ENCODE measurements at places on chromosomes 16 and 17.

DNA sequence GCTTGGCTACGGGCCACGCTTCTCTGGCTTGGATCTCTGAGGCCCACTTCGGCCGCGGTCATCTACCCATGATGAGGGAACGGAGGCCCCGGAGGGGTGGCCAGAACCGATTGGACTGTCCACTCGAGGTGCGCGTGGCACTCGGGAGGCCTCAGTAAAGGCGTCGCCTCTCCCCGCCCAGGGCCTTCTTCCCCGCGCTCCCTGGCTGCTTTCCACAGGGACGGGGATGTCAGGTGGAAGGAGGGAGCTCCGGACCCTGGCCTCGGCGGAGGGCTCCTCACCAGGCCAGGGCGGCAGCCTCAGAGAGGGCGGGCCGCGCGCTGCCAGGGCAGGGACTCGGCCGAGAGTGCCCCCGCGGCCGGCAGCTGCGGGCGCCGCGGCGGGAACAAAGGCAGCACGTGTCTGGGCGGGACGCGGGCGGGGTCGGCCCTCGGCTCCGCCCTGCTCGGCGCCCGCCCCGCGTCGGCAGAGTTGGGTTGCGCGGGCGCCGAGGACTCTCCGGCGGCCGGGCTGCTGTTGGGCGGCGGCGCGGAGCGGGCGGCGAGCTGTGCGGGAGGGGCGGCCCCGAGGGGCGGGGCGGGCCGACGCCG lies 587 bp upstream of the CDK5R1 start:
- DNase-seq, result peak; percentile 61

DNA sequence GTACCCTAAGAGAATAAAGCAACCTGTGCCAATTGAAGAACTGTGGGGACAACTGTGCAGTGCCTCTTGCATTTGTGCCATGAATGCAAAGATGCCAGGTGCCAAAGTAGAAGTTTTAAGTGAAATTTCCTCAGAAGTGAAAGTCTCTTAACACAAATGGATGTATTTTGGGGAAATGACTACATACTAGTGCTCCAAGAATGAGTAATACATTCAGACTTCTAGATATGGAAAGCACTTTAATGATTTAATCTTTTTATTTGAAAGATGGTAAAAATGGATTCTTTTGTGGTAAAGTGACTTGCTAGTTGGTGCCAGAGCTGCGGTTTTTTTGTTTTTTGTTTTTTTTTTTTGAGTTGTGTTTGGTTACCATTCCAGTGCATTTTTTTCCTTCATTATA lies 15.0 kb downstream of the UTP18 start:
- no peak for DNase-seq

DNA sequence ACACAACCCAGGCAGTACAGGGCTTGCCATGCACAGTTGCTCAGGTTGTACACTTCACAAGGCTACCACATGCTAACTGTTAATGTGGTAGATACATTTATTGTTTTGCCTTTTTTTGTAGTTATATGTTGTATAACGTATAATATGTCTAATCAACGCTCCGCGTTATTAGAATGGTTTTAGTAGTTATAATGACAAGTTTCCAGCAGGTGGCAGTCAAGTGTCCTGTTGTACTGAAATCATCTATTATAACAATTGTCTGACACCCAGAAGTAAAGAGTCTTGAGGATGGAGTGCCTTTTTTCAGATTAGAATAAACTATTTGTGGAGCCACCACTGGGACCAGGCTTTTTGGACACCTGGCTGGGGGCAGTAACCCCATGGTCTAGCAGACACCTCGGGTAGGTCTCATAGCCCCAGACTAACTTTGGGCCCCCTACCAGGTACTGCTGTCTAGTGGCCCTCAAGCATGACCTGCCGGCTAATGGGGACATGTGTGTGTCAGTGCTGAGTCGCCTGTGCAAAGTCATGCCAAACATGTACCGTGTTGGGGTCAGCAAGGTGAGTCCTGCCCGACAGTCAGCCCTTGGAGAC lies 32.8 kb downstream of the MYO15A start:
- DNase-seq, result no peak

GRCh38 chr16:53502331-53503269 lies at the start of gene AKTIP:
AKTIP (minus strand) TSS chr16:53503209; CDS start chr16:53500259, 2,950 bp downstream.
- DNase-seq, result no peak

DNA sequence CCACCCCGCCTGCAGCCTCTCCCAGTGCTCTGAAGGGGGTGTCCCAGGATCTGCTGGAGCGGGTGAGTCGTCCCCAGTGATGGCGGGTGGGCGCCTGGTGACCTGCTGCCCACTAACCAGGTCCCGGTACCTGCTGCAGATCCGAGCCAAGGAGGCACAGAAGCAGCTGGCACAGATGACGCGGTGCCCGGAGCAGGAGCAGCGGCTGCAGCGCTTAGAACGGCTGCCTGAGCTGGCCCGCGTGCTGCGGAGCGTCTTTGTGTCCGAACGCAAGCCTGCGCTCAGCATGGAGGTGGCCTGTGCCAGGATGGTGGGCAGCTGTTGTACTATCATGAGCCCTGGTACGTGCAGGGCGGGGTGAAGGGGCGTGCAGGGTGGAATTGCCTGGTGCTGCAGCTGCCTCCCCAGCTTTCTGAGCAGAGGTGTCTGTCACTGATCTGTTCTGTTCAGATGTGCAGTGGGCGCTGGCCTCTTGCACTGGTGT lies 3.6 kb downstream of the CDT1 start:
- no peak for DNase-seq

GRCh38 chr16:82264756-82265155 lies 94.7 kb upstream of the MPHOSPH6 start:
- no peak for DNase-seq

- no peak for DNase-seq
These were observed 137.1 kb upstream of the AXIN2 start for GRCh38 chr17:65698381-65699061.

GRCh38 chr17:29561554-29562517 lies 5.0 kb downstream of the ABHD15 start:
- DNase-seq, result no peak

DNA sequence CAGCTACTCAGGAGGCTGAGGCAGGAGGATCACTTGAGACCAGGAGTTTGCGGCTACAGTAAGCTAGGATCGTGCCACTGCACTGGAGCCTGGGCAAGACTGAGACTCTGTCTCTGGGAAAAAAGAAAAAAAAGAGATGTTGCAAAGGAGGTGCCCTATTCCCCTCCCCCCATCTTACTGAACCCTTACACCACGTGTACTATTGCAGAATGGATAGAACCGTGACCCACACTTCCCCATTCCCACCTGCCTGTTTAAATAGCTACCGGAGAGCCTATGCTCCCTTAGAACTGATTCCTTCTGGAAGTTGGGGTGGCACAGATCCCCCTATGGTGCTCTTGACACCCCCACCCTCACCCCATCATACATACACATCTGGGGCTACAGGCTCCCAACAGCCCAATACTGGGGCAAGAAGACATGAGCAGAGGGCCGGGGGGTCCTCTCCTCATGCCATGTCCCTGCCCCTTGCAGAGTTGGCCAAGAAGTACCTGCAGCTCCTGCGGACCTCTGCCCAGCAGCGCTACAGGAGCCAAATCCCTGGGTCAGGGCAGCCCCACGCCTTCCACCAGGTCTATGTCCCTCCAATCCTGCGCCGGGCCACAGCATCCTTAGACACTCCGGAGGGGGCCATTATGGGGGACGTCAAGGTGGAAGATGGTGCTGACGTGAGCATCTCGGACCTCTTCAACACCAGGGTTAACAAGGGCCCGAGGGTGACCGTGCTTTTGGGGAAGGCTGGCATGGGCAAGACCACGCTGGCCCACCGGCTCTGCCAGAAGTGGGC lies 35.7 kb downstream of the NLRC5 start:
- DNase-seq, result no peak

- DNase-seq, result no peak
These were observed 178.5 kb upstream of the TOX3 start for GRCh38 chr16:52725461-52725860.

DNA sequence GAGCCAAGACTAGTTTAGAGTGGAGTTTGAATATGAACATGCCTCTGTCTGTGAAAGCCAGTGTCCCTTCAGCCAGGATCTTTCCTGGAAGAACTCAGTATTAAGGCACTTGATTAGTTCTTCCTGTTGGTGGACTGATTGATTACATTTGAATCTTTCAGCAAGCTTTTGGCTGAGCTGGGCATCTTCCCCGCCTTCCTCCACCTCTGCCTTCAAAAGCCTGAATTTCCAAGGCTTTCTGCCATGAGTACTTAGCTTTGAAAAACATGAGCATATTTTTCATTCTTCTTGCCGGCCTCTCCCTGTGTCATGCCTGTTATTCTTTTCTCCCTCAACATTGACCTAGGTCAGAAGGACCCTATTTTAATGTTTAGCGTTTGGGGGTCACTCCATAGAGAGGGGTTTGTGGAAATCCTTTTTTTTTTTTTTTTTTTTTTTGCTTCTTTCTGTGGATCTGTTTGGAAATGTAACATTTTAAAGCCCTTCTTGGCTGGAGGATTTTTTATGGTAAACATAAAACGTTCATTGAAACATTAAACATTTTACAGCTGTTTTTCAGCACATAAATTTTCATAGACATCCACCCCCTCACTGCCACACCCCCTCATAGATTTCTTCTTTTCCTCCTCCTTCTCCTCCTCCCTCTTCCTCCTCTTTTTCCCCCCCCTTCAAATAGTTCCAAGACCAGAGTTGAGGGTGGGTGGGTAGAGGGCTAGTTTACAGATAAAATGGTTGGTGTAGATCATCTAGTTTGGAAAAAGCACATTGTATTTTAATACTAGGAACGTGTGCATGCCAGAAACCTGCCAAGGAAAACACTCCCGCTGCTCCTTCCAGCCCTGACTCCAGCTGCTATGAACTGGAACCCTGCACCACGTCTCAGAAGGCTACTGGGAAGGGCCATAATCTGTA lies 645.9 kb downstream of the WWOX start:
- no peak for DNase-seq

DNA sequence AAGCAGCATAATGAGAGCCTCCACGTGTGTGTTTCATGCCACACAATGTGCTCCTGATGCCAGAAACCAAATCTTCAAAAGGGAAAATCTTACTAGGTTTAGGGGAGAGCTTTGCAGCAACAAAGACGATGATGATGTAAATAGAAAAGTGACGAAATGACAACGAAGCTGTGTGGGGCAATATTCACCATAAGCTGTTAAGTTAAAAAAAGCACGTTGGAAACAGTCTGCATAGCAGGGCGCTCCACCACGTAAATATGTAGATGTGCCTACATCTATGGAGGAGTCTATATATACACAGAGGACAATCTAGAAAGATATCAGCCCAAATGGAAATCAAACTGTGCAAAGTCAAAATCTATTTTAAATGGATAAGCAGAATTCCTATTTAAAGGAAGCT lies 61.0 kb downstream of the RPH3AL start:
- no peak for DNase-seq

- DNase-seq, result no peak
These were observed 8.2 kb upstream of the FOXJ1 start for GRCh38 chr17:76149214-76149613.

DNA sequence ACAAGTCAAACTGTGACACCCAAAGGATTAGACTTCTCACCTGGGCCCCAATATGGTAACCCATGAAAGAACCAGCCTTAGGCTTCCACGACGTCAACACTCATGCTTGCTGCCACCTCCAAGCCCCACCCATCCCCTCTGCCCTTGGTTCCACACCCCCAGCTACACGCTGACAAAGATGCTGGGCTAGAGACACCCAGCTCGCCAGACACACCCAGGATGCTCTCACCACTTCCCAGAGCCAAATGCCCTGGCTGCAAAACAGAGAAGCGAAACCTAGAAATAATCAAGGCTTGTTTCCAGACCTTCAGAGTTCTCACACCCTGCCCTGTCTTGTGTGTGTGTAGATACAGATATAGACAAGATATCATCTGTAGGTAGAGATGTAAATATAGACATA lies 26.0 kb upstream of the ADCY9 start:
- DNase-seq, result peak; percentile 7
